Stimulated activated CD4-positive, alpha-beta T cell treated with anti-CD3 and anti-CD28 coated beads, Interleukin-2, amount 100 ng/mL, for 4 hours (primary cell): ENCODE measurements at places on chromosomes 3 and 15.
A peak's percentile ranks its signal among the peaks of the same experiment; 100 is the strongest.

- no peak for DNase-seq
Measured at GRCh38 chr3:47079432-47079831, 84.5 kb downstream of the SETD2 start.

DNA sequence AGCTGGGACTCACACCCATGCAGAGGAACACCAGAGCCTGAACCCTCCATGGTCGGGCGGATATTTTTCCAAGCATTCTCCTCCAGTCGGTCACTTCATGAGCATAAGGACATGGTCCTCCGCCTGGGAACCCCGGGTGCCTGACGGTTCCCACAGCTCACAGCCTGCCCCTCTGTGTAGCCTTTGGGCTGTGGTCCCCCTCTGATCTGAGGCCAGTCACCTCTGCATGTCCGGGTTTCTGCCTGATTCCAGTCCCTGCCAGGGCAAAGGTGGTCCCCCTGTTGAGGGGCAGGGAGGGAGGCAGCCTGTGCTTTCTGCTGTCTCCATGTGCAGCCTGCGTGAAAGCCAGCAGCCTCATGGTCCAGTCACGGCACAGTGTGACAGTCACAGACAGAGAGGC, 76.6 kb upstream of the KLF13 start:
- no peak for DNase-seq

DNA sequence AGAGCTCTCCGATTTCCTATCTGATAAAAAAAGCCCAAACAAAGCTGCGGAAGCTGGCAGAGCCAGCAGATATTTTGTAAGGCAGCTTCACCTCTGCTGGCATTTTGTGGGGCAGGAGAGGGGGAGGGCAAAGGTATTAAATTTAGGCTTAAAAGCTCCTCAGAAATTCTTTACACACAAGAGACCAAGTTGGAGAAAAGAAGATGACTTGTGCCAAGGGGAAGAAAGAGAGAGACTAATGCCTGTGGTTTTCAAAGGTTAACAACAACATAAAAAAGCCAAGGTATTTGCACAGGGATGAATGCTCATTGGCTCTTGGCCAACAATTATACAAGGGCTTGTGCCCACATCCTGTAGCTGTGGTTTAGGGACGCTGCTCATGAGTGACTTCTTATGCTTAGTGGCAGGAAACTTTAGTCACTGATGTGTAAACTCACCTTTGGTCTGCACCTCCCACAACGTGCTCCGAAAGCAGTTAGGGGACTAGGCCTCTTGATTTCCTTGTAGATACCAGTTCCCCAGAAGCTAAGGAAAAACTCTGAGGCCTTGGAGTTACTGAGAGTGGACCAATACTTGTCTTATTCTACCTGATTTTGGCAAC, 152.9 kb downstream of the TPRG1 start:
- DNase-seq = peak; percentile 75

DNA sequence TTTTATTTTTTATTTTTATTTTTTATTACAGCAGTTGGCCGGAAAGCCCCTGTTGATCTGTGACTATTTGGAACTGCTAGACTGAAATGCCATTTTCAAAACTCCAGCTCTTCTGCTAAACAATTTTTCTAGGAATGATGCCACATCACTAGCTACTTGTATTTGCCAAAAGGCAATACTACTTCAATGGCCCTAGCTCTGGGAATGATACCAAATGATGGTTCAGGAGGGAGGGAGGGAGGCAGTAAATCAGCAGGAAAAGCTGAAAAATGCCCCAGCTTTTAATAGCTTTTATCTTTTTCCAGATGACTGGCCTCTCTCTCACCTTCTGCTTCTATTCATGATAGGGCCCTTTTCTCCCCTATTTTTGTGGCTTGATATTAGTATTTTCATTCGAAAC, 2.6 kb upstream of the CHL1 start:
- DNase-seq = no peak

- no peak for DNase-seq
Measured at GRCh38 chr3:25586167-25586505, 78.6 kb downstream of the TOP2B start.

DNA sequence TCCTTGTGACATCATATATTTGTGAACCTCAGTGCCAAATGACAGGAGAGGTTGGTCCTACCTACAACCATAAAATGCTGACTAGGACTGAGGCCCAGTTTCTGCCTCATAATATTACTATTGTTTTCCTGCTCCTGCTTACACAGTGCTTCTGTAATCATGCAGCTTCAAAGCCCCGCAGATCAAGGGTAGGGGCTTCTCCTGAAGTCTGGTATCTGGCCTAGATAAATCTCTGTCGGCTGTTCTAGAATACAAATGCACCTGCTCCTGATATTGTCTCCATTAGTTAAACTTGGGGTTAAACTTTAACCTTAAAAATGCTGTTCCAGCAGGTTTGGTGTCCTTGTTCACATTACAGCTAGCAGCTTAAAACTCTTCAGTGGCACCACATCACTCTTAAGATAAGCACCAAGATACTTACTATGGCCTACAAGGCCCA, 552.4 kb downstream of the TUSC7 start:
- no peak for DNase-seq

GRCh38 chr3:149203758-149204157, 17.9 kb downstream of the CP start:
- no peak for DNase-seq

GRCh38 chr15:81454024-81454423, 80.0 kb upstream of the TMC3 start:
- no peak for DNase-seq
